ENCODE measurements at places on chromosomes 7 and 10.

- no peak for ATAC-seq
- peaks cover 2% of the 10 kb centered on the region for H3K36me3 ChIP-seq
- no peak overlapping the region for H3K4me3 ChIP-seq
These were observed 18.2 kb downstream of the FAM25A start for GRCh38 chr10:87038286-87038717.

DNA sequence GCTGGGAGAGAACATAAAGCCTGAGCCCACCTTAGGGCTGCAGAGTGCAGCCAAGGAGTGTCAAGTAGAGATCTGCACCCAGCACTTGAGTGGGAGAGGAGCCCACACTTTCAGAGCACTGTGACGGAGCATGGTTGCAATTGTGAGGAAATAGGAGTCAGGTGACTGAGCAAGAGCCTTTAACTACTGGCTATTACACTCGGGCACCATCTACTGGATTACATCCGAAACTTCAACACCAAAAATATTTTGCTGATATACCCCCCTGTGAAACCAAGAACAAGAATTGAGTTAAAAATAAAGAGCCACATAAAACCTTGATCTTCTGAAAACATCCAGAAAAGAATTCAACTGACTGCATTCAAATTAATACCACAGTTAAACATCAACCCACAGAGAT, 657.9 kb downstream of the NXPH1 start:
- no peak overlapping the region for H3K4me3 ChIP-seq
- no peak overlapping the region for H3K27ac ChIP-seq
- no peaks in the 10 kb centered on the region for H3K27me3 ChIP-seq
- no peaks in the 10 kb centered on the region for H3K36me3 ChIP-seq
- no peak for ATAC-seq
- H3K4me1 ChIP-seq, result no peaks in the 10 kb centered on the region

GRCh38 chr10:21494191-21495001, 31.1 kb downstream of the SKIDA1 start:
- ATAC-seq, result no peak
- H3K27ac ChIP-seq, result no peak overlapping the region
- peaks cover 34% of the 10 kb centered on the region for H3K27me3 ChIP-seq
- peak overlapping the region; percentile 90 for H3K4me3 ChIP-seq
- peaks cover 12% of the 10 kb centered on the region for H3K36me3 ChIP-seq

GRCh38 chr10:21238717-21239116, 286.8 kb downstream of the SKIDA1 start:
- H3K27ac ChIP-seq, result no peak overlapping the region
- no peaks in the 10 kb centered on the region for H3K4me1 ChIP-seq
- no peak for ATAC-seq
- no peak overlapping the region for H3K4me3 ChIP-seq
- H3K36me3 ChIP-seq, result no peaks in the 10 kb centered on the region

DNA sequence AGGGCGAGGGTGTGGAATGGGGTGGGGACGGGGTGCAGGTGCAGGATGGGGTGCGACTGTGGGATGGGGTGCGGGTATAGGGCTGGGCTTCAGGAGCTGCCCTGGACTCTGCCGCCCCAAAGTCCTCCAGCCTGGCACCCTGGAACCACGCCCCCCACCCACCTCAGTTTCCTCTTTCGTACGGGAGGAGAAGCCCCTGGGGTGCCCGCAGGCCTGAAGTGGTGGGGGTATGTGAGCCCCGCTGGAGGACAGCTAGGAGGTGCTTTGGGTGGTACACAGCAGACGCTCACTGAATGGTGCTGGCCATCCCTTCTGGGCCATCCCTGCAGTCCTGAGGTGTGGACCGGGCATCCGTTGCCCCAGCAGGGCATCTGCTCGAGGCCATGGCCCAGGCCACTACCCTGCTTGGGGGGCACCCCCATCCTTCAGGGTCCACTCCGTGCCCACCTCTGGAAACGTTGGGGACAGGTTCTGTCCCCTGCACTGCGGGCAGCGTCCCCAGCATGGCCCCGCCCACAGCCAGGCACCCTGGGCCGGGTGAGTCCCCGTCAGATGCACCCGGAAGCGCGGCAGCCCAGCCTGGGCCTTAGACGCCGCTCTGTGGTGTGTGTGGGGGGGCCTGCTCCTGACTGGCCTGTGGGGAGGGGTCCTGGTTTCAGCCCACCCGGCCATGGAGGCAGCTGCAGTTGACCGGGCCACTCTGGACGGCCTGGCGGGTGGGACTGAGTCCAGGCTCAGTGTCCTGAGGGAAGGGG, 41.6 kb downstream of the UNCX start:
- H3K27ac ChIP-seq, result no peak overlapping the region
- H3K4me1 ChIP-seq, result no peaks in the 10 kb centered on the region
- H3K27me3 ChIP-seq, result peaks cover 8% of the 10 kb centered on the region
- no peaks in the 10 kb centered on the region for H3K36me3 ChIP-seq

DNA sequence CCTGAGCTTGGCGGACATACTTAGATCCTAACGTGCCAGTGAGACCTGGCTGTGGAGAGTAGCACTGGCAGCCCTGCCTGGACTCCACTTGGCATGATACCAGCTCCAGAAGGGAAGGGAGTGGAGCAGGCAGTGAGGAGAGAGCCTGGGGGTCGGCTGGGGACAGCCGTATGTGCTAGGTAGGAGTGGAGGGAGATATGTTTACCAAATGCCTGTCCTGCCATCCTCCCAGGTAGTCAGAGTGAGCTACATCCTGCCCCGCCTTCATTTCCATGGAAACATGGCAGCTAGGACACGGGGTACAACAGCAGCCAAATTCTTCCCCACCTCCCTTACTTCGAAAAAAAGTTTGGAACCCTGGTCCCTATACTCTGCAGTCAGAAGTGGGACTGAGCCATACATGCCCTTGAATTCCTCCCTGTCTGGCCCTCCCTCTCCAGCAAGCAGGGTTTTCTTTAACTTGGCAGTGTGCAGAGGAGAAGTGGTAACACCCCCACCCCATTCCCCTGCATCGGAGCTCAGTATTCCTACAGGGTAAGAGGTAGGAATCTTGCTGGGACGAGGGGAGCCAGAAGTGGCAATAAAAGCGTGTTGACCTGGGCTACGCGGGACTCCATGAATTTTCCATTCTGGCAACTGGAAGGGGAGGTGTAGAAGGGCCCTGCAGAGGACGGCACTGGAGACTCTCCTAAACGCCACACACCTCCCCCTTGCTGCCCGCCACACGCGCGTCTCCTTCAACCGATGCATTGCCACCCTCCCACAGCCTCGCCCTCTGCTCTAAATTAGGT, 20.0 kb upstream of the SMO start:
- H3K4me3 ChIP-seq, result peak overlapping the region; percentile 64
- no peak for ATAC-seq
- H3K36me3 ChIP-seq, result no peaks in the 10 kb centered on the region
- no peaks in the 10 kb centered on the region for H3K4me1 ChIP-seq
- no peak overlapping the region for H3K27ac ChIP-seq

- no peaks in the 10 kb centered on the region for H3K4me1 ChIP-seq
- H3K27ac ChIP-seq, result no peak overlapping the region
These were observed 188.7 kb downstream of the EMX2 start for GRCh38 chr10:117731121-117731791.

- ATAC-seq, result peak; percentile 58
- H3K4me3 ChIP-seq, result peak overlapping the region; percentile 91
- peaks cover 19% of the 10 kb centered on the region for H3K4me1 ChIP-seq
- no peaks in the 10 kb centered on the region for H3K36me3 ChIP-seq
- no peaks in the 10 kb centered on the region for H3K27me3 ChIP-seq
- peak overlapping the region; percentile 98 for H3K27ac ChIP-seq
These were observed 123.7 kb downstream of the MPP7 start for GRCh38 chr10:28179006-28179742.

DNA sequence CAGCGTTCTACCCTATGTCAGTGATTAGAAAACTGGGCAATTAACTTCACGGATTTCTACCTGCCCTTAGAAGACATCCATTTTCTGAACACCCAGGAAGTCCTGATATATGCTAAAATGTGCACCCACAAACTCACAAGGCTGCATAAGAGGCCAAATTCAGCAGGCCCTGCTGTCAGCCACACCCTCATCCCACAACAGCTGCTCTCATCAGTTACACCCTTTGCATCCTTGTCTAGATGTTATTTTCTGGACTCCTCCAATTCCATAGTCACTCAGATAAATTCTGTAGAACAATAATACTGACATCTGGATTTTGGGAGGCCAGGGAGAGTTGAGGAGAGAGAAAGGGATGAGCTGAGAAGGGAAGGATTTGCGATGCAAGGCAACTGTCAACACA, 208.9 kb downstream of the TAX1BP1 start:
- no peaks in the 10 kb centered on the region for H3K36me3 ChIP-seq
- H3K27me3 ChIP-seq, result no peaks in the 10 kb centered on the region
- no peak for ATAC-seq
- H3K4me1 ChIP-seq, result peaks cover 15% of the 10 kb centered on the region

- peak overlapping the region; percentile 52 for H3K27ac ChIP-seq
- peaks cover 44% of the 10 kb centered on the region for H3K36me3 ChIP-seq
- H3K27me3 ChIP-seq, result no peaks in the 10 kb centered on the region
- peaks cover 8% of the 10 kb centered on the region for H3K4me1 ChIP-seq
- H3K4me3 ChIP-seq, result peak overlapping the region; percentile 97
These were observed 2.2 kb downstream of the DNAJC30 start for GRCh38 chr7:73681031-73681430.

GRCh38 chr7:96359876-96360275, 38.0 kb upstream of the SLC25A13 start:
- H3K27ac ChIP-seq, result no peak overlapping the region
- no peak overlapping the region for H3K4me3 ChIP-seq
- ATAC-seq, result no peak
- H3K27me3 ChIP-seq, result no peaks in the 10 kb centered on the region

DNA sequence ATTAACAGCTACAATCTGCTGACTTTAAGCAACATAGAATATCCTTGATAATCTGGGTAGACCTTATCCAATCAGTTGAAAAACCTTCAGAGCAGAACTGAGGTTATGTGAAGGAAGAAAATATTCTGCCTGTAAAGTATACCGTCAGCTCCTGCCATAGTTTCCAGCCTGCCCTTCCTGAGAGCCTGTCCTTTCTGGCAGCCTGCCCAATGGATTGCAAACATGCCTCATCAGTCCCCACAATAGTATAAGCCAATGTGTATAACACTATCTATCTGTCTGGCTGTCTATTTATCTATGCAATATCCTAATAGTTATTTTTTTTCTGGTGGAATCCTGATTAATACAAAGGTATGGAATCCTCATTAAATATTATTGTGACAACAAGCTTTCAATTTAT, 489.2 kb upstream of the KCND2 start:
- no peak for ATAC-seq
- no peak overlapping the region for H3K4me3 ChIP-seq
- H3K27ac ChIP-seq, result no peak overlapping the region
- no peaks in the 10 kb centered on the region for H3K27me3 ChIP-seq

- no peak overlapping the region for H3K4me3 ChIP-seq
- ATAC-seq, result no peak
- H3K36me3 ChIP-seq, result no peaks in the 10 kb centered on the region
- H3K27me3 ChIP-seq, result no peaks in the 10 kb centered on the region
- no peaks in the 10 kb centered on the region for H3K4me1 ChIP-seq
- H3K27ac ChIP-seq, result no peak overlapping the region
These were observed 678.1 kb downstream of the ANKRD7 start for GRCh38 chr7:118902600-118902999.

DNA sequence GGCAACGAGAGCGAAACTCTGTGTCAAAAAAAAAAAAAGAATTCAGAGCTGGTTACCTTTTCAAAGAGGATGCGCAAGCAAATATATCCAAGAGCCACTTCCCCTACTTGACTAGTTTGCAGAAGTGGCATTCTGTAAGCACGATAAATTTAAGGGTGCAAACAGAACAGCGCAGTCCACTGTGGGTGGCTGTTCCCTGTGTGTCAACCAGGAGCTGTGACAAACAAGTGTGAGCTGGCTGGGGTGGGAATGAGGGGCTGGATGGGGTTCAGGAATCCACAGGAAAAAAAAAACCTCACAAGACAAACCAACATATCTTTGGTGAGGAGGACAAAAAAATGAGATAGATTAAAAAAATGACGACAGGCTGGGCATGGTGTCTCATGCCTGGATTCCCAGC, 15.9 kb downstream of the GUSB start:
- H3K4me1 ChIP-seq, result no peaks in the 10 kb centered on the region
- no peak for ATAC-seq
- H3K4me3 ChIP-seq, result no peak overlapping the region

- H3K27ac ChIP-seq, result peak overlapping the region; percentile 10
- H3K36me3 ChIP-seq, result peaks cover 19% of the 10 kb centered on the region
These were observed 48.1 kb downstream of the RGS10 start for GRCh38 chr10:119494236-119495020.

DNA sequence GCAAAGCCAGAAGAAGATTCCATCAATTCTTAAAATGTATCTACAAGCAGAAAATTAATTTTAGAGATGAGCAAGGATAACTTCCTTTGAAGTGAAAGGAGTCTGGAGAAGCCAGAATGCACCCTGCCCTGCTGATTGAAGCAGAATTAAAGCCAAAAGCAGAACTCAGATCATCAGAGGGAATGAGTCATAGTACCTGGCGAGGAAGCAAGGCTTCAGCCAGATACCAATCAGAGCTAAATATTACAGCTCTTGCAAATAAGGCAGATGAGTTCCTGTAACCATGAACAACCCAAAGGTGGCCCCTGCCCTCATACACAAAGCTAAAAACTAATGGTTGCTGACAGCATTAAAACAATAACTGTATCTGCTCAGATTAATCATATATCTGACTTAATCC, 10.4 kb downstream of the HTR7 start:
- ATAC-seq, result peak; percentile 52
- H3K4me3 ChIP-seq, result no peak overlapping the region
- no peak overlapping the region for H3K27ac ChIP-seq

DNA sequence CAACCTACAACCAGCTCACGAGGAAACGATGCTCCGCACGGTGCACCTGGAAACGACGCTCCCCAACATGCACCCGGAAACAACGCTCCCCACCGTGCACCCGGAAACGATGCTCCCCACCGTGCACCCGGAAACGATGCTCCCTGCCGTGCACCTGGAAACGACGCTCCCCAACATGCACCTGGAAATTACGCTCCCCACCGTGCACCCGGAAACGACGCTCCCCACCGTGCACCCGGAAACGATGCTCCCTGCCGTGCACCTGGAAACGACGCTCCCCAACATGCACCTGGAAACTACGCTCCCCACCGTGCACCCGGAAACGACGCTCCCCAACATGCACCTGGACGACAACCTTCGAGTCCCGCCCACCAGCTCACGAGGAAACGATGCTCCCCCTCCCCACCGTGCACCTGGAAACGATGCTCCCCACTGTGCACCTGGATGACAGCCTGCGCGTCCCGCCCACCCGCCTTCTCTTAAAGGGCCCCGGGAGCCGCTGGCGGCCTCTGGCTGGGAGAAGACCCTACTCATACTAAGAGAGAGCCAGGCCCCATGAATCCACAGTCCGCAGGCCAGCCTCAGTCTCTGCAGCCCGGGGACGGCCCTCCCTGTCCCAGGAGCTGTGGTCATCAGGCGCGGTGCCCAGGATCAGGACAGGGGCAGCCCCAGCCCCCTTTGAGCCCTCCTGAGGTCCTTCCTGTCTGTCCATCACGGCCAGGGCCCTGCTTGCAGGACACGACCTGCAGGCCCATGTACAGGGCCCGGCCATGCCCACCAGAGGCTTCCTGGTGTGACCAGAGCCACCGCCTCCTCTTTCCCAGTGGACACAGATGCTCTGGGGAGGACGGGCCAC, 98.3 kb downstream of the PDGFA start:
- no peaks in the 10 kb centered on the region for H3K27me3 ChIP-seq
- H3K4me1 ChIP-seq, result no peaks in the 10 kb centered on the region
- H3K4me3 ChIP-seq, result no peak overlapping the region
- H3K36me3 ChIP-seq, result no peaks in the 10 kb centered on the region
- no peak for ATAC-seq
- no peak overlapping the region for H3K27ac ChIP-seq

- H3K27ac ChIP-seq, result no peak overlapping the region
- no peak overlapping the region for H3K4me3 ChIP-seq
- H3K27me3 ChIP-seq, result no peaks in the 10 kb centered on the region
These were observed 369.4 kb upstream of the IGFBP3 start for GRCh38 chr7:46290374-46291049.

- H3K4me1 ChIP-seq, result peaks cover 4% of the 10 kb centered on the region
- no peak for ATAC-seq
- H3K36me3 ChIP-seq, result peaks cover 10% of the 10 kb centered on the region
- no peaks in the 10 kb centered on the region for H3K27me3 ChIP-seq
These were observed 101.1 kb upstream of the TARP start for GRCh38 chr7:38374507-38374906.
